GM12865 (cell line): ENCODE measurements at places on chromosomes 1 and 21.

DNA sequence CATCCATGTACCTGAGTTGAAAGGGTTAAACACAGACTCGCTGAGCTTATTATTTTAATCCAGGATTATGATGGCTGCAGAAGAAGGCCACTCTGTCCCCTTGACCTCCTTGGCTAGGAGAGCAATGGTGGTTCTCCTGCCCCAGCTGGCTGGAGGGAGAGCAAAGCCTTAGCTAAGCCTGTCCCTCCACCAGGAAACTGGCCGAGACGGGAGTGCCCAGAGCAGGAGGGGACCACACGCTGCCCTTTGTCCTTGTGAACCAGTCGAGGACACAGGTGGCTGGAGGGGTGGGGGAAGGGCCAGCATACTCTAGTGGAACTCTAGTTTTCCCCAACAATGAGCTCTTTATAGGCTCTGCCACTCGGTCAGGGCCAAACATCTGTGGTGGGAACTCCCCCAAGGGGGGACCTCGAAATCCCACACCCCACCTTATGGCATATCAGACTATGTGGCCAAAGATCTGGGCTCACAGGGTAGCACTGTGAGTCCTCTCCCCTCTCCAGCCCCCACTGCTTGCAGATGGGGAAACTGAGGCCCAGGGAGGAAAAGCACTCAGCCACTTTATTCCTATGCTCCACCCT is 12.9 kb downstream of the KIAA1614 start:
- DNase-seq = no peak

GRCh38 chr21:42677339-42678321 is 24.2 kb downstream of the PDE9A start:
- DNase-seq = no peak

- no peak for DNase-seq
These were observed 1.2 kb downstream of the DUSP23 start for GRCh38 chr1:159781992-159782391.

DNA sequence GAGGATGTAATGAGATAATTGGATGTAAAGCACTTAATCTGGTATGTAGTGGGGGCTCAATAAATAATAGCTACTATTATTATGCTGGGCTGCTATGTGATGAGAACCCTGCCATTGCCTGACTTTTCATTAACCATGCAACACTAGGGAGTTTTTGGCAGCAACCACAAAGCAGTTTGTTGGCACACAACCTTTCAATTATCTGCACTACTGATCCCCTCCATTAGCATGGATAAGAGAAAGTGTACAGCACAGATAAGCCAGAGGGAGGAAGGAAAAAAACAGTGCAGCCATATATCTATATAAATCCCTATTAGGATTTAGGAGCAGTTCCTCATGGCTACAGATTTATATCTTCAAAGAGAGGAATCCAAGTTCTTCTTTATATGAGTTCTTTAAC is 498.5 kb downstream of the NUF2 start:
- DNase-seq = no peak

DNA sequence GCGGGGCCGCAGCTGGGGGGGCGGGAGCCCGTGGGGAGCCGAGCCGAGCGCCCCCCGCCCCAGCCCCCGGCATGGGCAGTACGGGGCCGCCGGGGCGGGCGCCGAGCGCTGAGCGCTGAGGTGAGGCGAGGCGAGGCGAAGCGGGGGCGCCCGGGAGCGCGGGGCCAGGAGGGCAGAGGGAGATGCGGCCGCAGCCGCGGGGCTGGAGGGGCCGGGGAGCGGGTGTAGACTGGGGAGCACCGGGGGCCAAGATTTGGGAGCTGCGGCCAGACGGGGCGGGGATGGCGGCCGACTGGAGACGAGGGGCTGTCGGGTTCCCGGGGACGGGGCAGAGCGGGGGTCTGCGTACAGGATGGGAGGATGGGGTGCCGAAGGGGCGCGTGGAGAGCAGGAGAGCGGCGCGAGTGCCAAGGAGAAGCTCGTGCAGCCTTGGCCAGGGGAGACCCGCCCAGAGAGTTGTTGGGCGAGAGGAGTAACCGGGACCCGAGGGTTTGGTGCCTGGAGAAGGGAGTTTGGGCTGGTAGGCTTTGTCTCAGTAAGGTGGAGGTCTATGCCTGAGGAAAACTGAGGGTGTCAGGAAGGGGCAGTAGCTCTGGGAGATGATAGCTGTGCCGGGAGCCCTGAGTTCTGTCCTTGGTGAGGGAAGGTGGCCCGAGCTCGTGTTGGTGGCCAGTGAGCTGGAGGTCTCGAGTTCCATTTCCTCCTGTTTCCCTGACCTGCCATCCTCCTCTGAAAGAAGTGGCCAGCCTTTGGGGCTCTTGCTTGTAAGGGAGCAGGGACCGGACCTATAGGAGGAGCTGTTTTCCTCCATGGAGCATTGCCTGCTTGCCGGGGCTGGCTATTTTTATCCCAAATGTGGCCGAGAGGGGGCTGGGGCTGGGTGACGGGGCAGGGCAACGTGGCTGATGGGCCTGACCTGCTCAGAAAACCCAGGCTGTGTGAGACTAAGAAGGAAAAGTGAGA is 539 bp downstream of the ATP8B2 start:
- DNase-seq = peak; percentile 43

GRCh38 chr1:15493869-15494390 is 18.0 kb downstream of the CELA2B start:
- DNase-seq = no peak

GRCh38 chr1:29398431-29398830 is 162.1 kb downstream of the PTPRU start:
- DNase-seq = no peak

GRCh38 chr1:87136607-87137341 is 191.9 kb upstream of the LMO4 start:
- DNase-seq = no peak

DNA sequence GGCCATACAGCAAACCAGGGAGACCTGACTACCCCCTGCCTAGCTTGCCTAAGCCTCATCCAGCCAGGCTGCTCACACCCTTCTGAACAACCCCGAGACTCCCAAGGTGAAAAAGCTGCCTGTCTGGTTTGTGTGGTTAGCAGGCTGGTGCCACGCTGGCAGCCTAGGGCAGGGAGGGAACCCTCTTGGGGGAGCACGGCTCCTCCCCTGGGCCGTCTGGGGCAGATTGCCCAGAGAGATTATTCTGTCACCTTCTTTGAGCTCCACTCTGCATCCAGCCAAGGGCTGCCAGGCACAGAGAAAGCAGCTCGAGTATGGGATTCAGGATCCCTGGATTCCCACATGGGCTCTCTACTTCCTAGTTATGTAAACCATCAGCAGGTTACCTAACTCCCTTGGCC is 27.5 kb upstream of the TCEA3 start:
- DNase-seq = no peak

- no peak for DNase-seq
These were observed 9.8 kb downstream of the ITSN1 start for GRCh38 chr21:33651965-33652680.

- DNase-seq = no peak
These were observed 36.9 kb upstream of the FNBP1L start for GRCh38 chr1:93411000-93411399.

DNA sequence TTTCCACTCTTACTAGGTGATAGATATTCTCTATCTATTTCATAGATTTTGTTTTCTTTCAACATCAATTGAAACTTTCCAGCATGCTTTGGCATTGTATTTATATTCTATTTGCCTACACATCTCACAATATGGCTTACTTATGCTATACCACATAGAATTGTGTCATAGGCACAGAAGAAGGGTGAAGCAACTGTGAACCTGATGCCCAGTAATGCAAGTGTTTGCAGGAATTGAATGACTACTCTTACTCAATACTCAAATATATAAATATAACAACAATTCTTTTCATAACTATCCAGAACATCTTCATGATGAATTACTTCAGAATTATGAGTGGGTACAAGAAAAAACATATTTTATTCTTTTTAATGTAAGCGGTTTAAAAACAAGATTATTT is 165.9 kb downstream of the PTBP2 start:
- DNase-seq = no peak

- DNase-seq = peak; percentile 73
These were observed 6.3 kb downstream of the RCC1 start for GRCh38 chr1:28512058-28512611.

DNA sequence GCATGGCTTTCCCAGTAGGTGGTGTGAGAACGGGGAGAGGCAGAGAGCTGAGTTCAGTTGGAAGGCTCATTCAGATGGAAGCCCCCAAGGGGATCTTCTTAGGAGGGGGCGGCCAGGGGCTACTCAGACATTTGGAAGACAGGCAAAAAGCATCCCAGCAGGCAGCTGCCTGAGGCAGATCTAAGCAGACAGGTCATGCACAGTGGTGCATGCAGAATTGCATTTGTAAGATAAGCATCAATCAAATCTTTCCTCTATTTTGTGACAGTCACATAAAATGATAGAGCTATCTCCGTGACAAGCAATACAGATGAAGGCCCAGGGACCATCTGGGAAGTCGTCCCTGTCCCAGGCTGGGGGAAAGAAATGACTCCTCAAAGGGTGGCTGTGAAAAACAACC is 3.8 kb downstream of the RAB3B start:
- DNase-seq = no peak

DNA sequence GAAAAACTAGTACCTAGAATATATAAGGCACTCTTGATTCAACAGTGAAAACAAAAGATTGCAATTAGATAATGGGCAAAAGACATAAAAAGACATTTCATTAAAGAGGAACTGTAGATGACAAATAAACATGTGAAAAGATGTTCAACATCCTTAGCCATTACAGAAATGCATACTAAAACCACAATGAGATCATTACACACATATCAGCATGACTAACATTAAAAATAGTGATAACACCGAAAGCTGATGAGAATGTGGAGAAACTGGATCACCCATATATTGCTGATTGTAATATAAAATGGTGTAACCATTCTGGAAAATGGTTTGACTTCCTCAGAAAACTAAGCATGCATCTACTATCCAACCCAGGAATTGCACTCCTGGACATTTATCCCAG is 340.3 kb downstream of the SEC16B start:
- no peak for DNase-seq

DNA sequence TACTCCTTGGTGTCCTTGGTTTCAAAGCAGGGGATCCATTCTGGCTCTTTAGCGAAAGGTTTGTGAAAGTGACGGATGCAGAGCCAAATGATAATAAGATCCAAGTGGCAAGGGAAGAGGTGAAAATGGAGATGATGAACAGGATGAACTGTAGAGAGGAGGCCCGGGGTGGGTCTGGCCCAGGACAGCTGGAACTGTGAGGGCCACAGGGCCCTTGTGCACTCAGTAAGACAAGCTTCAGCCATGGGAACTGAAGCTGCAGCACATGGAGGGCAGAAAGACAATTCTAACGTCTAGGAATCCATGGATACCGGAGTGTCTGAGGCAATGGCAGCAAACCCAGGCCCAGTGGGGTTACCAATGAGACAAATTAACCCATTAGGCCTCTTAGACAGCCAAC is 4.8 kb downstream of the KCNA2 start:
- DNase-seq = no peak

GRCh38 chr1:235818632-235819136 is 48.0 kb downstream of the LYST start:
- DNase-seq = no peak

DNA sequence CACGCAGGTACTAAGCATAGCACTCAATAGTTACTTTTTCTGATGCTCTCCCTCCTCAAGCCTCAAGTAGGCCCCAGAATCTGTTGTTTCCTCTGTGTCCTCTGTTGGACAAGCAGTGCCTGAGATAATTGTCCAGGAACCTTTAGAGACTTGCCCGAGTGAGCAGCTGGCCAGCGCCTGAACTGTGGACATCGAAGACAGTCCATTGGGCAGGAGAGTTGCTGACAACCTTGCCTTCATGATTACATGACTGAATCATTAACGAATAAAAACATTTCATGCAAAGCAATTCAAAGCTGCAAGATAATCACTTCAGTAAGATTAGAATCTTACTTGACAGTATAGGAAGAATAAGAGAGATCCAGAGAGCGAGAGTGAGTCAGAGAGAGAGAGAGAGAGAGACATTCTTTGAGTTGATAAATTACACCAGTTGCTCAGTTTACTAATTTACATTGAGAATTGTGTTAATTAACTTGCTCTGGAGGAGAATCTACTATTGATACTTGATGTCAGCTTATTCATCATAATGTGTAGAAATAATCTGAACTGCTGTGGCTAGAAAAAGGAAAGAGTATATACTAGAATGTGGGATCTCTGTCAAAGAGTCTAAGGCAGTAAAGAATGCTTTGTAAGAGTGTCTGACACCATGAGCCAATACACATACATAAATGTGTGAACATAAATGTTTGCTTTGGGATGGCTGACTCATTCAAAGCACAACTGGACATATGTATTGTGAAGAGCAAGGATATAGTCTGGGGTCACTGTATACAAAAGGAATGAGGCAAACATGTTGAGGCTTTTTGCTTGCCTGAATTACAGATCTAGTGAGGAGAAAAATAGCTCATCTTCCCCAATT is 216.0 kb downstream of the ZNF326 start:
- no peak for DNase-seq

- DNase-seq = no peak
These were observed 26.8 kb downstream of the GADD45A start for GRCh38 chr1:67711855-67712212.

GRCh38 chr1:161172776-161173376 is 4.4 kb downstream of the B4GALT3 start:
- DNase-seq = no peak

- no peak for DNase-seq
These were observed 48.3 kb upstream of the TDRD10 start for GRCh38 chr1:154453574-154454352.

DNA sequence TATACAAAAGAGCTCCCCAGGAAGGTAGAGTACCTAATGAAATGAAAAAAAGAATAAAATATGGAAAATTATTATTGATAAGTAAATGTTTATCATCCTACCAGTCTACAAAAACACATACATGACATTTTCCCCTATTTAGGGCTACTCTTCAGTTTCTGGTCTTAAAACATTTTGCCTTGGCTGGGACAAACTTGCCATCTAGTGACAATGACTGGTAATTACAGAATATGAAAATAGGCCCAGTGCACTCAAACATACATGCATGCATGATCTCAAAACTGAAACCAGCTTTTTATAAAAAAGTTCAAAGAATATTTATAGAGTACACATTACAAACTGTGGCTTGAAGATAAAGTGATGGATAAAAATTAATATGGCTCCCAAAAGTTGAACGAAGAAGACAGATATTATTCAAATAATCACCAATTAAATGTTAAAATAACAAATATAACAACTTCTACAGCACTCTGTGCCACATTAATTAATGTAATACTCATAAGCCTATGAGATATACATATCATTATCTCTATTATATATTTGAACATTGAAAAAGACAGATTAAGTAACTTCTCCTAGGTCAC is 10.5 kb upstream of the RNPC3 start:
- peak; percentile 71 for DNase-seq

DNA sequence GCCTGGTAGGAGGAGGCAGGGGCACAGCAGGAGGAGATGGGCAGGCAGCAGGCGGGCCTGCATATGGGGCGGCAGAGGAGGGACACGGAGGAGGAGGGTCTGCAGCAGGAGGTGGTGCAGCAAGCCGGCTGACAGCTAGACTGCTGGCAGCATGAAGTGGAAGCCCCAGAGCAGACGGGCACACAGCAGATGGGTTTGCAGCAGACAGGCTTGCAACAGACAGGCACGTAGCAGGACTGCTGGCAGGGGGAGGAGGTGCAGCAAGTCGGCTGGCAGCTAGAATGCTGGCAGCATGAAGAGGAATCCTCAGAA is 615 bp downstream of the KRTAP10-5 start:
- DNase-seq = no peak
